ENCODE measurements at places on chromosomes 6 and 20.

DNA sequence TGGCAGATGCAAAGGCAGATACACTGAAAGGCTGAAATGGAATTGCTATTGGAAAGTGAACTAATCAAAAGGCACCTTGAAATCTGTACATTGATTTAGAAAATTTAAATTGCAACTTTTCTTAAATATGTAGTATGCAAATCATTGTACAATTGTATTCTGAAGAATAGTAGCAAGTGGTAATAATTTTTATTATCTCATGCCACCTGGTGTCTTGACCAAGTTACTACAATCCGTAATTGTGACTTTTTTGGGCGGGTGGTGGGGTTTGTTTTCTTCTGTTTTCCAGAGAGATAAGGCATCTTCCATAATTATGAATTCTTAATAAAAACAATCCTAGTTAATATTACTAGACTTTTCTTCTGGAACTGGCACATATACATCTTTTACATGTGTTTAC lies 12.5 kb upstream of the BCKDHB start:
- no peak for DNase-seq
- H3K27ac ChIP-seq, result no peak overlapping the region
- H3K27me3 ChIP-seq, result peaks cover 21% of the 10 kb centered on the region

- DNase-seq, result no peak
- peak overlapping the region; percentile 92 for H3K4me3 ChIP-seq
- H3K27me3 ChIP-seq, result no peaks in the 10 kb centered on the region
- peaks cover 41% of the 10 kb centered on the region for H3K4me1 ChIP-seq
- H3K27ac ChIP-seq, result peak overlapping the region; percentile 94
- H3K36me3 ChIP-seq, result peaks cover 17% of the 10 kb centered on the region
Observed at GRCh38 chr6:31821301-31822035, 6.1 kb upstream of the HSPA1B start.

DNA sequence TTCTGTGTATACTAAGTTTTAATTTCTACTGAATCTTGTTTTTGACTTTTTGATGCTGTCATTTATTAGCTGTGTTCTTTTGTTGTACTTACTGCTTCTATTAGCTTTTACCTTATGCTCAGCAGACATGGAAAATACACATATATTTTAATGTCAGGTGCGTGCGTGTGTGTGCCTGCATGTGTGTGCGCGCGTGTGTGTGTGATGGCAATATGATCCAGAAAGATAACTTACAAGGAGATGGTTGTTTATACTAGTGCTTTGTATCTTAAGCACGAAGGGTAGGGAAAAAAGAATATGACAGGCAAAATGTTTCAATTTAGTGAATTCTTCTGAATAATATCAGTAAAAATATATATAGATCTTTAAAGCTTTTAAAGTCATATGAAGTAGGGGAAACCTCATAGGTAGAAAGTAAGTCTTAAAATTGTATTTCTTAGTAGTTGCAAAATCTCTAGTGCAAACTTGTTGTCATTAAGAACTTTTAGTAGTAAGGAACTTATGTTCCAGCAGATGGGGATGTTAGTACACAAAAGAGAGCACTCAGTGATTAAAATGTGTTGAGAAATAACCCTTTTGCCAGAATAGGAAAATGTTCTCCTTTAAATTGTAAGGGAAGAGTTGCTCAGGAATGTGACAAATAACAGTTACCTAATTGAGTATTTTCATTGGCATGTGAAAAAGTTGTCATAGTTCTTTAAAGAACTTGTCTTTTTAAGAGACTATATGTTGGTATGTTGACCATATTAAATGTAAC lies 13.2 kb downstream of the QKI start:
- H3K27me3 ChIP-seq, result no peaks in the 10 kb centered on the region
- no peak overlapping the region for H3K4me3 ChIP-seq
- no peak for DNase-seq
- H3K36me3 ChIP-seq, result no peaks in the 10 kb centered on the region
- H3K4me1 ChIP-seq, result peaks cover 13% of the 10 kb centered on the region

GRCh38 chr20:32585011-32585585 lies at the start of gene NOL4L:
Gene NOL4L (minus strand): TSS chr20:32585333. CDS start chr20:32584890, 443 bp downstream.
- H3K36me3 ChIP-seq, result no peaks in the 10 kb centered on the region
- peak within 1 kb of the TSS; percentile 84 for H3K4me3 ChIP-seq
- H3K4me1 ChIP-seq, result peaks cover 21% of the 10 kb centered on the region
- peak within 1 kb of the TSS; percentile 78 for H3K27ac ChIP-seq

DNA sequence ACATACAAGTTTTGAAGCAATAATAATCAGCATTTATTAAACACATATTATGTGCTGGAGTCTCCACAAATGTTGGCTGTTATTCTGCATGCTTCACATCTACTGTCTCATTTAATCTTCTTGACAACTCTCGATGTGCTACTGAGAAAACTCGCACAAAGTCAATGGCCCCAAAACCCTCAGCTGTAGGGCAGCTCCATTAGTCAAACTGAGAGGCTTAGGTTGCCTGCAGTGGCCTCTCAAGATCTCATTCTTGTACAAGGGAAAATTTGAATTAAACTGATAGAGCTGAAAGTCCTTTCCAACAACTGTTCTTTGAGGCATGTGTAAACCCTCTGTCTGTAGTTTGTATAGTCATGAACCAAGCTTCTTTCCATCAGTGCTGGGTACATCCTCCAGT lies 49.8 kb downstream of the MBOAT1 start:
- peaks cover 36% of the 10 kb centered on the region for H3K36me3 ChIP-seq
- no peak overlapping the region for H3K27ac ChIP-seq
- H3K4me1 ChIP-seq, result peaks cover 8% of the 10 kb centered on the region
- H3K4me3 ChIP-seq, result no peak overlapping the region
- H3K27me3 ChIP-seq, result no peaks in the 10 kb centered on the region

GRCh38 chr20:421685-422250 lies 13.7 kb downstream of the RBCK1 start:
- H3K4me3 ChIP-seq, result no peak overlapping the region
- H3K4me1 ChIP-seq, result peaks cover 22% of the 10 kb centered on the region
- H3K27ac ChIP-seq, result no peak overlapping the region
- peaks cover 71% of the 10 kb centered on the region for H3K36me3 ChIP-seq
- no peaks in the 10 kb centered on the region for H3K27me3 ChIP-seq
- DNase-seq, result no peak
